ENCODE measurements at places on chromosomes 3 and 15.

DNA sequence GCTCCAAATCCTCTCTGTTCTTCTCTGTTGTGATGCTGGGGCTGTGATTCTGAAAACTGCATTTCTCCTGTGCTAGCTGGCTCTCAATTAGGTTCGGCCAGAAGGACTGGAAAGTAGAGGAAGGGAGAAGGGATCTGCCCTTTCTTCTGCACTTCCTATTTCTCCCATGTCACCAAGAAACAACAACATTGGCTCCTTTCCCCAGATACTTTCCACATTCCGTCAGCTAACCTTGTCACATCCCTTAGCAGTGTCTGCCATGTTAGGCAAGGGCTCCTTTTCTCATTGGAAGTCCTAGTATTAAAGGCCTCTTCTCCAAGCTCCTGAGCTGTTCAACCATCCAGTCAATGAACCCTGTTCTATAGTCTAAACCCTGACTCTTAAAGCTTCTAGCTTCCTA is 171.1 kb downstream of the ZNF621 start:
- DNase-seq: no peak

- DNase-seq: no peak
These were observed 35.0 kb downstream of the SATB1 start for GRCh38 chr3:18390024-18390660.

- no peak for DNase-seq
These were observed 368.4 kb upstream of the IL12A start for GRCh38 chr3:159620281-159620680.

DNA sequence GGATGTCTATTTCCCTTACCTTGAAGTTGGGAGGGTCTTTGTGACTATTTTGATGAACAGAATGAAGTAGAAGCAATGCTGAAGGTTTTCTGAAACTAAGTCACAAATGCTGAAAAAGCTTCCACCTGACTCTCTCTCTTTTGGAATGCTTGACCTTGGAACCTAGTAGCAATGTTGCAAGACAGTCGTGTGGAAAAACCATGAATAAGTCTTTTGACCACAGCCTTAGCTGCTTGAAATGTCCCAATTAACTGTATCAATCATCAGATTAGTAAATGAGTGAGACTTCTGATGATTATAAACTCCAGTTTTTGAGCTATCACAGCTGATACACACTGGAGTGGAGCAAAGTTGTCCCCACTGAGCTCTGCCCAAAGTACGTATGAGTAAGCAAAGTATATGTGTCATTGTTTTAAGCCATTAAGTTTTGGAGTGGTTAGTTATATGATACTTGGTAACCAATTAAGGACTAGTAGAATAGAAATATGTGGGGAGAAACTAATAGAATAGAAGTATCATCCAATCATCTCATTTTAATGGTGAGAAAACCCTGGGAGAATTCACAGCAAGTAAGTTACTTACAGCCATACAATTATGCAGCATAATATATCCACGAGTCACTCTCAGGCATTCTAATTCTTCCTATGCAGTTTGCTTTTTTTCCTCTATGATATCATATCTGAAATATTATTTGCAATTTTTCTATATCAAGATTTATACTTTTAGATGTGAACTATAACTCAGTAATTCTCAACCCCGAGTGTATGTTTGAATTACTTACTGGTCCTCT is 1010.6 kb downstream of the ROBO2 start:
- no peak for DNase-seq

DNA sequence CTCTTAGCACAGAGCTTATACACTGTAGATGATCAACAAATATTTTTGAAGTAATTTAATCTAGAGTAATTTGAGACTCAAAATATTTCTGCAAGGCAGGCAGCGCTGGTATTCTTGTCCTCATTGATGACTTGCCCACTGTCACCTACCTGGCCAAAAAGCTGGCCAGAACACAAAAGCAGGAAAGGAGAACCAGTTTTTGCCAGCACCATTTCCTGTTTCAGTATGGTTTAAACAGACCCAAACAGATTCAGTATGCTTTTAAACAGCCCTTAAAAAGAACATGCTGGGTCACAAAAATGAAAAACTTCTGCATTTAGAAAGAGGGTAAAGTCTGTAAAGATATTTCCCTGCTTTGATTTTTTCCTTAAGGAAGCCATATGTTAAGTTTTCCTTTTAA is 42.3 kb upstream of the ZNF280D start:
- no peak for DNase-seq

GRCh38 chr3:134111616-134112015 is 81.9 kb upstream of the SLCO2A1 start:
- DNase-seq: no peak

- DNase-seq: no peak
These were observed 164.5 kb downstream of the CADPS start for GRCh38 chr3:62710751-62711150.

- no peak for DNase-seq
These were observed 915 bp upstream of the APH1B start for GRCh38 chr15:63276342-63277037.

- DNase-seq: no peak
These were observed 264.2 kb downstream of the NFKBIZ start for GRCh38 chr3:102113421-102114041.

GRCh38 chr3:57046101-57046765 is 14.2 kb upstream of the SPATA12 start:
- DNase-seq: no peak

DNA sequence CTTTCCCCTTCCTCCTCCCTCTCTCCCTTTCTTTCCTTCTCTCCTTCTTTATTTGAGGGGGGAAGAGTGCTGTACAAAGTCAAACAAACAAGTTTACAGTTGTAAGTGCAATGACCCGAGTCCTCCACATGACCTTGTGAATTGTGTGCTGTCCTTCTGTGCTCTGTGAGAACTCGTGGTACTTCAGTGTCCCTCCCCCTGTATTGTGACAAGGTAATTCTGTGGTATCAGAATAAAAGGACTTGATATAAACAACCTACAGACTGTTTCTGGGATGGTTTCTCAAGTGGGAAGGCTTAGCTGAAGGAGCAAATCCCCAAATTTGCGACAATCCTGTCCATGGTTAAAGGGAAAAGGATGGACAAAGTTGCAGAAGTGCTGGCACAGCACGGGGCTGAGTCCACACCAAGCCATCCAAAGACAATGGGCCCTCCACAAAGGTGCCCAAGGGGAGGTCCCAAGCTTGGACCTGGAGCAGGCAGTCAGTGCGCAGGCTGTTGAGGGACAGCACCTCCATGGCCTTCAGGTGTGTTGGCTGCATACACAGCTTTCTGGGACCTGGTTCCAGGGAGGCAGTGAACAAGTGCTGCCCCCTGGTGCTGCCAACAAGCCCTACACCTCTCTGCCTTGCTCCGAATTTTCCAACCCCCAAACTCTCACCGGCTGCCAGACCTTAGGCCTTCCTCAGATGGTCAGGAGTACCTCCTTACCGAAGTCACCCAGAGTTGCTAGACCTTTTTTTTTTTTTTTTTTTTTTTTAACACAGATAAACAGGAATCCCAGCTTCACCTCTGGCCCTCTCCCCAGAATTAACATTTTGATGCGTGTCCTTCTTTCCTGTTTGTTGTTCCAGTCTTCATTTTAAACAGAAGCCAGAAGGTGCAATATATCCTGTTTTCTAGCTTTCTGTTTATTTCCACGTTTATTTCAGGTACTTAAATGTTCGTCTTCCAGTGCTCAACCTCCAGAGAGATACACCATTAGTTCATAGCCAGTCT is 2.6 kb upstream of the APEH start:
- peak; percentile 59 for DNase-seq

DNA sequence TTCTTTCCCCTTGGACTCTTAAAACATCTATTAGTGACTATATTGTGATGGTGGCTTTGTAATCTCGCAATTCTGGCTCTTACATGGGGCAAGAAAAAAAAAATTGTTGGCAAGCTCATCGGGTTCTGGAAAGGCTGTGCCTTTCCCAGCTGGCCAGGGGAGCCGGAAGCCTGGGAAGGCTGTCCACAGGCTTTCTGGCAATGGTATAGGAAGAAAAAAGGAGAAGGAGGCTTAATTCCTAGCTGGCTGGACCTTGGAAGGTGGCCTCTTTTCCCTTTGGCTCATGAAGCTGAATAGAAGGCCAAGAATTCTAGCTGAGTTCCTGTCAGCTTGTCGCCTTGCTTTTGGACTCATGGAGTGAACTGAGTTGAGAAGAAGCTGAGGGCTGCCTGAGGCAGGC is 243.5 kb upstream of the SEMA6D start:
- DNase-seq: no peak

GRCh38 chr3:146653978-146654377 is 48.8 kb upstream of the PLSCR5 start:
- DNase-seq: no peak

DNA sequence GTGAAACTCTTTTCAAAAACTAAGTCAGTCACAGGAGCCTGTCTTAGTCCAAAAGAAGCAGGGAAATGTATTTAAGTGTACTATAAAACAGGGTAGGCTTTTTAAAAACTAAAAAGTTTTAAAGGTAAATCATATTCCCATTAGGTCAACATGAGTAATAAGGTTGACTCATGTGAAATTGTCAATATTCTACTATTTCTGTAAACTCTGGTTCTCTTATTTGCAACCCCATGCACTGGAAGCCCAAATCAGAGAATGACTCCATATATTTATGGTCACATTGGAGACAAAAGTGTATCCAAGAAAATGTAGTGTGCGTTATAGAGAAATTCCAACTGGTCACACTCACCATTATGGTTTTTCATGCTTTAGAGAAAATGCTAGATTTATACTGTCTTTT is 600.3 kb upstream of the TGFBR2 start:
- no peak for DNase-seq

- DNase-seq: no peak
These were observed 3.6 kb upstream of the GK5 start for GRCh38 chr3:142228964-142229363.

DNA sequence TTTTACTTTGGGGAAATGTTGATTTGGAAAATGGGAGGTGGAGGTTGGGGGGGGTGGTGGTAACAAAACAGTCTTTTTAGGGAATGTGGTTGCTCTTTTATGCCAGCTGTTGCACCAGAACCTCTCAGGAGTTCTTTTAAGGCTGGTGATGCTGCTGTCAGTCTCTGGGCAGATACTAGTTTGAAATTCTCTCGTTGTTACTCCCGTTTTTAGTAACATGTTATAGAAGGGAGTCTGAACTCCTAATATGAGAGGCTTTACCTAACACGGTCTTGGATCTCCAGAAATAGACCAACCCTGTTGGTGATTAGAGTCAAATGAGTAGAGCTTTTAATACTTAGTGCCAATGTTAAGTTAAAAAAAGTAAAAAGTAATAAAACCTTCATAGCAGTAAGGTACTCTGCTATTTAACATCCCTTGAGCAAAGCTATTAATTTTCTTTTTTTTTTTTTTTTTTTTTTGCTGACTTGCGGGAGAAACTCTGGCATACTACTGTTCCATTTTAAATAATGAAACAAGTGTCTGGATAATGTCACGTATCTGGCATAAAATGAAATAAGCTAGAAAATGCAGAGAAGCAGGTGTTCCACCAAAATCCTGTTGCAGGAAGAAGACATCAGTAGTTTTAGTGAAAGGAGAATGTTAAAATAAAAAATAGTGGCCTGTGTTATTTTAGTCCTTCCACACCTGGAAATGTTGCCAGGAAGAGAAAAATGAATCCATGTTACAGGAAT is 156.7 kb downstream of the CACNA1D start:
- DNase-seq: no peak

DNA sequence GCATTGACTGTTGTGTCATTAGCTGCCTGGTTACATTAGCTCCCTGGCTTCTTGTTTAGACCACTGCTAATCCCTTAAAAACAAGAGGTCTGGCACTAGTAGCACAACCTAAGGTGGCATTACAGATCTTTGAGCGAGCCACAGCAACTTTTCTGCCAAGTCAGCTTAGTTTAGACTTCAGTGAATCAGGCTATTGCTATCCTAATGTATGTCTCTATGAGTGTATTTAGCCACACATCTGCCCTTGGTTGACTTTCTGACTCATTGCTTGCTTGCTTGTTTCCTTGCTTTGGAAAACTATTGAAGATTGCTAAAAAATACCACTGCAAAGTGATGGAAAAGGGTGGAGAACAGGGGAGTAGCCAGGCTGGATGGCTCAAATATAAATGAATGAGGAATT is 50.2 kb downstream of the CHP1 start:
- no peak for DNase-seq

DNA sequence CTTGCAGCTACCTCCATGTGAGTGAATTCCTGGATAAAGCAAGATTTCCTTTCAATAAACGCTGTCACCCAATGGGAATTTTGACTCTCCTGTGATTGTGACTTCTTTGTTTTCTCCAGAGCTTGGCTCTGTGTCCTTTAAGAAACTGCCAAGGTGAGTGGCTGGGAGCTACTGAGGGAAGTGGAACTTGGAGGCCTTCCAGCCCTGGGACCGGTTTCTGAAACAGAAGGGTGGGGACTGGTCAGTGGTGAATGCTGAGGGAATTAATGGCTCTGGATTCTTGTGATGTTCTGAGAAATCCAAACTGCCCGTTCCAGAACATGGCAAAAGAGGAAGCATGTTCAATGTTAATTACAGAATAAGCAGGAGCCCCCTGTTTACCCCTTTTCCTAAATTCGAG is 41.1 kb upstream of the MYZAP start:
- DNase-seq: no peak

GRCh38 chr3:186489507-186489906 is 54.7 kb downstream of the CRYGS start:
- DNase-seq: no peak
